CD4-positive, alpha-beta T cell treated with Interleukin-21 for 1 hour (primary cell): ENCODE measurements at places on chromosomes 2 and 18.

- DNase-seq, result no peak
These were observed 9.9 kb downstream of the SLC3A1 start for GRCh38 chr2:44285174-44285573.

GRCh38 chr2:42929546-42930024, 137.2 kb upstream of the HAAO start:
- DNase-seq, result no peak

DNA sequence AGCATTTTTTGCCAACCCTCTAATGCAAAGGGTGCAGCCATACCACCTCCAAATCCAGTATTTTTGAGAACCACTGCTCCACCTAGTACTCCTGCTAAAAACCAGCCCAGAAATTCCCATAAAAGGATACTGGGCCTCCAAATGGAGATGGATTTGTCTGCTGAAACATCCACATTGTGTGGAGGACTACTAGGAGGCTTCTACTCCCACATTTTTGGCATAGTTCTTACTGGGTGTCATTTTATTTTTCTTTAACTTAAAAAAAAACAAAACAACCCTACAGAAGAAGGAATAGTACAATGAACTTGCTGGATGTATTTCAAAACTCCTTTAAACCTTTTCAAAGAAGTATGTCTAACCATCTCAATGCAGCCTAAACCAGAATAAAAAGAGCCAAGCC, 219.2 kb downstream of the SRBD1 start:
- DNase-seq, result no peak

DNA sequence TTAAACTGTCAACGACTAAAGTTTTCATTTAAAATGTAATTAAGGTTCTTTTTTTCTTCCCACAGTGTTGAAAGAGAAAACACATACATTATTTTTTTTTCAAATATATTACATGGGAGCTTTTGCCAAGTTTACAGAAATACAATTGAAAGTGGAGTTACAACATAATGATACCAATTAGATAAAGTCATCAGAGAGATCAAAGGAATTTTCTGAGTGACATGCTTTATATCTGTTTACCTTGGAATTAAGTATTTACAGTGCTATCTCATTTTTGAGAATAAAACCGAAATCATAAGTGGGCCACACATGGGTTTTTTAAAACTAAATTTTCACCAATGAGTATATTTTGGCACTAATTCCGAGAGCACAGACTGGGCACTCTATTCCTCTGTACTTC, 165.2 kb downstream of the RAPGEF4 start:
- no peak for DNase-seq
